ENCODE measurements at places on chromosomes 12 and 14.

DNA sequence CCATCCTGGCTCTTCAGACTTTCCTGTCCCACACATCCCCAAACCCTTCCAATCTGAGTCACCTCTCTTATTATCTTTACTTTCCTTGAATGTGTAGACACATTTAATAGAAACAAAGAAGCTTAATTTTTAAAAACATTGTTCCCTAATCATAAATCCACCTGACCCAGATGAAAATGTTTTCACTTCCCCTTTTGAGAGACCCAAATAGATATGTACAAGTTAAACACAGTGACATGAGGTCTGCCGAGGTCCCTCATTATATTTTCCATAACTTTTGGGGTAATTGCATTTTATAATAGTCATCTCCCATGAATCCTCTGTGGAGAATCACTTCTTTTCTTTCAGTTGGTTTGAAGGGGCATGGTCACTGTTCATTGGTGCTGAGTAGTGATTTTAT is 191.1 kb downstream of the GRIN2B start:
- DNase-seq: no peak

DNA sequence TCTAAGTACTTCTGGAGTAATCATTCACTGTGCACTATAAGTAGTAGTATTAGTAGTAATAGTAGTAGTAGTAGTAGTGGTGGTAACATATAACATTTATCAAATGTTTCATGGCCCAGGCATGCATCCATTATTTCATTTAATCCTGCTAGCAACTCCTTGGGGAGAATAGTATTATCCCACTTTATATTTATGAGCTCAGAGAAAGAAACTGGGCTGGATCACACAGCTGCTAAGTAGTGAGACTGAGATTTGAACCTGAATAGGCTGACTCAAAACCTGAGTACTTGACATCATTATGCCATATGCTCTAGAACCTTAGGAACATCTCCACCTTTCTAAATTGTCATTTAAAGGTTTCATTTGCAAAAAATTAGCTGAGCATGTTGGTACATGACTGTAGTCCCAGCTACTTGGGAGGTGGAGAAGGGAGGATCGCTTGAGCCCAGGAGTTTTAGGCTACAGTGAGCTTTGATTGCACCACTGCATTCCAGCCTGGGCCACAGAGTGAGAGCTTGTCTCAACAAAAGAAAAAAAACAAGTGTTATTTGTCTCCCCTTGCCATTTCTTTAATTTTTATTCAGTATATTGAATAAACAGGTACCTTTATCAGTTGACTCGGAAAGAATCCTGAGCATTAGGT is 11.4 kb upstream of the NID2 start:
- DNase-seq: no peak

- DNase-seq: no peak
Observed at GRCh38 chr12:129049917-129050316, 196.6 kb downstream of the GLT1D1 start.

DNA sequence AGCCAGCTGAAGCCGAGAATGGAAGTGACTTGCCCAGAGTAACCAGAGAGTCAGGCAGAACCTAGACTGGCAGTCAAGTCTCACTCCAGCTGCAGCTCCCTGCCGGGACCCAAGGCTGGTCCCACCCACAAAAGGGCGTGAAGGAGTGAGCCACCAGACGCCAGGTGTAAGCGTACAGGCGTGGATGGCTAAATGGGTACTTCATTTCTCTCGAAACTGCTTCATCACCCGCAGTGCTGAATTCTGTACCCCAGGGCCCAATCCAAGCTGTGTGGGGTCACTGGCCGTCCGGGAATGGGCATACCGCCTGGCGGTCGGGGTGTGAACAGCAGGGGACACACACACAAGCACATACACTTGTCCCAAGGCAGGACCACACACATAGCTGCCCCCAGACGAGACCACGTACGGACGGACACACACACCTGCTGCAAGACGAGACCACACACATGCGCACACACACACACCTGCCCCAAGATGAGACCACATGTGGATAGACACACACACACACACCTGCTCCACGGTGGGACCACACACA is 34.8 kb downstream of the DEGS2 start:
- no peak for DNase-seq

- DNase-seq: no peak
Observed at GRCh38 chr12:120658286-120659150, 18.1 kb downstream of the CABP1 start.

- no peak for DNase-seq
Observed at GRCh38 chr12:53078425-53079225, 565 bp downstream of the SPRYD3 start.

DNA sequence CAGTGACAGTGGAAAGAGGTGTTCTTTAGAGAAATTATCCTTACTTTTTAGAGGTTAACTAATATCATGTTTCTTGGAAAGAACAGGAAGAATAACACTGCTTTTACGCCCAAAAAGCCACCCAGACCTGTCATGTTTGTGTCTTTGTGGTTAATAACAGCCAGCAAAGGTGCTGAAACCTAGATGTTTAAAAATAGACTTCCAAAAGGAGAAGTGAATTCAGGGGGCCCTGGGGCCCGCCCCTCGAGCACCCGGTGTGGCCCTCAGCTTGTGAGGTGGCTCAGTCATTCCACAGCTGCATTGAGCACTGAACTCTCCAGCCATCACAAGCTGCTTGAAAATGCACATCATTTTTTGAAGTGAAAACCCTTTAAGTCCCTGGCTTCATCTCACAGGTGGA is 20.8 kb upstream of the AMN start:
- DNase-seq: no peak

GRCh38 chr12:52036587-52037171 is 14.6 kb upstream of the NR4A1 start:
- DNase-seq: peak; percentile 23

DNA sequence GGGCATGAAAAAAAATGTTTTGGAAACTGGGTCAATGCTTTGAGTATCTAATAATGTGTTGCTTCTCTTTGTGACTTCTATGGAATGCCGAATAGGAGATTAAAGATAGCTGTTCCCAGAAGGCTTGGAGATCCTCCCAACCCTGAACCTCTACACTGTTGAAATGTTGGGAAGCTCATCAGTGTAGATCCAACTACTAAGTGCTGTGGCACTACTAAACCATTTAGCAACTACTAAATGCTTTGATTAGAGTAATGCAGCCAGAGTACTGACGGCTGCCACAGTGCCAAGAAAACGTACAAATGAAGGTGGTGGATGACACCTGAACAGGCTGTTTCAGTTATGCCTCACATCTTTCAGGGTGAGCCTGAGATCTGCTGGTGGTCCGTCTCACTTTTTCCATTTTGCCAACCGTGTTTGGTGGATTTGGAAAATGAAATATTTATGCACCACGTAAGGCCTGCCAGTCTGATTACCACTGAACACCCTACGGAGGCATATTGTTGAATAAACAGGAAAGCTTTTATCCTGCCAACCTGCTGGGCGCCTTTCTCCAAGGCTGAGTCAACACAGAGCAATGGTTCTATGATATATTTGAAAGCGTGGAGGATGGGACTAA is 938.0 kb upstream of the FLRT2 start:
- DNase-seq: no peak

GRCh38 chr12:68290126-68290525 is 36.7 kb upstream of the IL22 start:
- DNase-seq: no peak

DNA sequence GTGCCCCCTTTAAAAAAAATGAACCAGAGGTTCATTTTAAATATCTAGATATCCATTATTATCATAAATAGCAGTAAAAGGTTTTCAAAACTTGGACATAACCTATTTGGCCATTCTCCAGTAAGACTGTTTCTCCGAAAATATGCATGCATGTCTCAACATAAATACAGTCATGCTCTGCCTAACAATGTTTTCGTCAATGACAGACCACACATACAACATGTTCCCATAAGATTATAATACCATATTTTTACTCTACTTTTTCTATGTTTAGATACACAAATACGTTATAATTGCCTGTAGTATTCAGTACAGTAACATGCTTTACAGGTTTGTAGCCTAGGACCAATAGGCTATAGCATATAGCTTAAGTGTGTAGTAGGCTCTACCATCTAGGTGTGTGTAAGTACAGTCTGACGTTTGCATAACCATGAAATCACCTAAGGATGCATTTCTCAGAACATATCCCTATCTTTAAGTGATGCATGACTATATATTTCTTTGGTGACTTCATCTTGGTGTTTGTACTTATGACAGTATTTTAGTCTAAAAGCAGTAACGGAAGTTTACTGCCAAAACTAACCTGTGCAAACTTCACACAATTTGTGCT is 3.2 kb downstream of the TMEM19 start:
- DNase-seq: no peak

DNA sequence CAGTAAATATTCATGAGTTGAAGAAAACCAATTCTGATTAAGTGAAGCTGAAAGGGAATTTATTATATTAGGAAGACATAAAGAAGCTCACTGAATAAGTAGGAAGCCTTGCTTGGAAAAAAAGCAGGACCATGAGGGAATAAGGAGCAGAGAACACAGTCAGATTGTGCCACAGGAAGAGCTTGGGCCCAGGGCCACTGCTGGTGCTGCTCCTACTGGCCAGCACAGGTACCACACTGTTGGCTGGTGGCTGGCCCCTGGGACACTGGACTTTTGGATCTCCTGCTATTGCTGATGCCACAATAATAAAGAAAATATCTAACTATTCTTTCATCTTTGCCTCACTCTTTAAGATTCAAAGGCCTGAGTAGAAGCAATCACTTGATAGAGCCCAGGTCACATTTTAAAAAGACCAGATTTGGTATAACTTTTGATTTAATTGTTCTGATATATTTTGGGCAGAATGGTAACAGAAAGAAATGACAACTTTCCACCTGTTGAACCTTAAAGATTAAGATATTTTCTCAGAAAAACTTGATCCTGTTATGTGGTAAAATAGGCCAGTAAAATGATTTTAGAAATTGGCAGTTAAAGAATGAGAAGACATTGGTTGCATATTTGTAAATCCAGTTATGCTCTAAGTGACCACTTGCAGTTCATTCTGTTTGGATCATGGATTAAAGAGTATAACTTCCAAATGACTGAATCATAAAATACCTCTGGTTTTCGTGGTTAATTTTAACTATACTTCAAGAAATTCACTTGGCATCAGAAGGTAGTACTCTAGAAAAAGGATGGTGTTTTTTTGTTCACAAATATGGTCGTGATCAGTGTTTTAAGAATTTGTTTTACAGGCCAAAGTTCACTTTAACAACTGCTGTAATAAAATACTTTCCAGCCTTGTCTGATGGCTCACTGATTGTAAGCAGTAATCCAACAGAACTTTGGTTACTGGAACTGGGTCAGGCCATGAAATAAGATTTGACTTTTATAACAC is 68.3 kb downstream of the DERA start:
- no peak for DNase-seq

- no peak for DNase-seq
Observed at GRCh38 chr14:55701638-55702037, 121.6 kb downstream of the KTN1 start.

GRCh38 chr12:61546296-61546695 is 713.9 kb upstream of the USP15 start:
- no peak for DNase-seq

GRCh38 chr12:9701380-9702154 is 31.3 kb downstream of the CLECL1 start:
- no peak for DNase-seq

DNA sequence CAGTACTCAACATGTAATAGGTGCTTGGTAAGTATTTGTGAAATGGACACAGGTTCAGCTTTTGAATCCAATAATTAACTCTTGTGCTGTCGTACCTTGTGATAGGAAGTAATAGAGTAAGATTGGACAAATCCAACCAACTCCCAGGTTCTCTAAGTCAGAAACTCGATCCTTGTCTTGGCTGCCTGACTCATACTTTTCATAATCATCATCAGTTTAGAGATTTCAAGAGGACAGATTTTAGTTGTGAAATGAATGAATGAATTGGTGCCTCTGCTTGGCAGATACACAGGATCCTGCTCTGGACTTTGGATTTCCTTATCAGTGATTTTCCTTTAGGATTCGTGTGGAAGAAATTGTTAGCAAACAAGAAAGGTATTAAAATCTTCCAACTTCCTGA is 1145.2 kb downstream of the AACS start:
- no peak for DNase-seq

DNA sequence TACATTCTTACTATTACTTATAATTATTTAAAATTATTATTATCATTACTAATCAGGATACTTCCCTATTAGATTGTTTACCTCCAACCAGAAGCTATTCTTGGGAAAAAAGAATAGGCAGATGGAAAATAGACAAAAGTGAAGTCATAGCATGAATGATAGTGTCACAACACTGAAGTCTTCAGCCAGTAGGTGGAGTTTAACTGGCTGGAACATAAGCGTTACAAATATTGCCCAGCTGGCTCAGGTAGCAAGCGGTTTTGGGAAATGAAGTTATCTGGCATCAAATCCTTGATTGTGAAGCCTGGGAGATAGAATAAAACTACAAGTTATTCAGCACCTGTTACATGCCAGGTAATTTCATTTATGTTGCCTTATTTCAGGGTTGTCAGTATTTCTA is 762.9 kb downstream of the C12orf50 start:
- no peak for DNase-seq

GRCh38 chr12:32305163-32305562 is 94.2 kb upstream of the FGD4 start:
- DNase-seq: no peak

DNA sequence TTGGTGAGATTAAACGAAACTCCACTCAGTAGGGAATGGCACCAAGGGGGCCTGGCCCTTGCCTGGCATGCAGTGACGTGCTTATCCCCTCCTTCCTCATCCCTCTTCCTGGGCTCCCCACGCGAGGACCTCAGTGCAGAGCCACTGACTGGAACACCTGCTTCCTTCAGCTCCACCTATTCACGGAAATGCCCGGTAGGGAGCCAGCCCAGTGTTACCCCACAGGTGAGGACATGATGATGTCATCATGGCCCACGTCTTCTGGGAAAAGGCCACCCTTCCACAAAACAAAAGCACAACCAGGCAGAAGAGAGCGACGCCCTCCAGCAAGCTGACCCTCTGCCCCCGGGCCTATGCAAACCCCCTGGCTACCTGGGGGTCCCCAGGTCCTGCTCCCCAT is 42.1 kb downstream of the CCDC85C start:
- no peak for DNase-seq

- DNase-seq: no peak
Observed at GRCh38 chr14:99407416-99407815, 73.2 kb downstream of the SETD3 start.

DNA sequence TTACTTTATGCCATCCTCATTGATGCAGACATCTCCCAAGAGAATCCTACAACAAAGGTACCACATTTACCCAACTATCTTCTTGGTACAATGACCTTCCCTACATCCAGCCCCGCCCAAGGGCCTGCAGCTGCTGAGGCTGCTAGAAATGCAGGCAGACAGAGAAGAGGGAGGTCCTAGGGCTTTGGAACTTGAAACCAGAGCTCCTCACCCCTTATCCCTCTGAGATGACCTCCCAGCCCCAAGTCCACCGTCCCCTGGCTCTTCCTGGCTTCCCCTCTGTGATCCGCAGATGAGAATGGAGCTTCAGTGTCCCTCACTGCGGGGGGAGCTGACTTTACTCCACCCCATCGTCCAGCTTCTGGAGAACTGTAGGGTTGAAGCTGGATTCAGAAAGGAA is 1.6 kb upstream of the TNFRSF1A start:
- DNase-seq: no peak

- no peak for DNase-seq
Observed at GRCh38 chr14:34147461-34147860, 196.6 kb upstream of the EGLN3 start.
